ENCODE measurements at places on chromosomes 7 and 10.
A peak's percentile ranks its signal among the peaks of the same experiment; 100 is the strongest.

GRCh38 chr7:105269397-105269796 lies 119.3 kb downstream of the SRPK2 start:
- peak; percentile 67 for DNase-seq

DNA sequence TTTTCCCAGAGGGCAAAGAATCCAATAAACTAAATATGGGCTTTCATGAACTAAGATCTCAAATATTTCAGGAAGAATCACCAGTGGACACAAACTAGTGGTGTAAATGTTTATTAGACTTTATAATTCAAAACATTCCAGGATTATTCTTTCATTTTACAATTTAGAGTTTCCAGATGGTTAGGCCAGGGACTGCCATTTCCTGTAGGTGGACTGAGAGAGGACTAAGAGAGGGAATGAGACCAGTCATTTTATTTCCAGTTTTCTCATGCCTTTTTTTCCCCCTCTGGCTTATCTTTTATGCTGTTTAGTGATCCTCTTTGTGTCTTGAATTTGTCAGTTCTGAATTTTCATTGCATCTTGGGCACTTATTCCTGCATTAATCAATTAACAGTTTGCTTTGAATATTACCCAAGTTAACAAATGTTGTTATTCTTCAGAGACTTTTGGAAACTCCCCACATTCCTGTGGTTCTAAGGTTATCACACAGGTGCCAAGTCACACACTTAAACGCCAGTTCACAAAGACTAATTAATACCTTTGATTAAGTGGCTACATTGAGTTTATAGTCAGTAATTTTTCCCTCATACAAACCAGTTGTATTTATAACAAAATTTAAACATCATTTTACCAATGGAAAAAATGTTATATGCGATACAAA lies 12.3 kb downstream of the CISD1 start:
- no peak for DNase-seq

- no peak for DNase-seq
Measured at GRCh38 chr10:66167816-66168215, 758.0 kb upstream of the LRRTM3 start.

- no peak for DNase-seq
Measured at GRCh38 chr10:59561477-59562121, 148.1 kb downstream of the SLC16A9 start.

- DNase-seq, result no peak
Measured at GRCh38 chr10:74047871-74048270, 50.0 kb downstream of the VCL start.

DNA sequence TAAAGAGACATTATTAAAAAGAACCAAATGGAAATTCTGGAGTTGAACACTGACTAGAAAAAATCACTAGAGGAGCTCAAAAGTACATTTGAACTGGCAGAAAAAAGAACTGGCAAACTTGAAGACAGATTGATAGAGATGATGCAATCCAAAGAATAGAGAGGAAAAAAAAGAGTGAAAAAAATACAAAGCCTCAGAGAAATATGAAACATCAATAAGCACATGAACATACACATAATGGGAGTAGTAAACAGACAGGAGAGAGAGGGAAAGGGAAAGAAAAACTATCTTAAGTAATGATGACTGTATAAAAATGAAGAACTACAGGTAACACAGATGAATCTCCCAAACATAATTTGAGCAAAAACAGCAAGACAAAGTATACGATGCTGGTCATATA lies 61.1 kb downstream of the CNOT4 start:
- DNase-seq, result no peak

GRCh38 chr10:64555666-64556065 lies 1034.5 kb downstream of the REEP3 start:
- no peak for DNase-seq

- no peak for DNase-seq
Measured at GRCh38 chr10:70690589-70690988, 18.3 kb downstream of the ADAMTS14 start.

DNA sequence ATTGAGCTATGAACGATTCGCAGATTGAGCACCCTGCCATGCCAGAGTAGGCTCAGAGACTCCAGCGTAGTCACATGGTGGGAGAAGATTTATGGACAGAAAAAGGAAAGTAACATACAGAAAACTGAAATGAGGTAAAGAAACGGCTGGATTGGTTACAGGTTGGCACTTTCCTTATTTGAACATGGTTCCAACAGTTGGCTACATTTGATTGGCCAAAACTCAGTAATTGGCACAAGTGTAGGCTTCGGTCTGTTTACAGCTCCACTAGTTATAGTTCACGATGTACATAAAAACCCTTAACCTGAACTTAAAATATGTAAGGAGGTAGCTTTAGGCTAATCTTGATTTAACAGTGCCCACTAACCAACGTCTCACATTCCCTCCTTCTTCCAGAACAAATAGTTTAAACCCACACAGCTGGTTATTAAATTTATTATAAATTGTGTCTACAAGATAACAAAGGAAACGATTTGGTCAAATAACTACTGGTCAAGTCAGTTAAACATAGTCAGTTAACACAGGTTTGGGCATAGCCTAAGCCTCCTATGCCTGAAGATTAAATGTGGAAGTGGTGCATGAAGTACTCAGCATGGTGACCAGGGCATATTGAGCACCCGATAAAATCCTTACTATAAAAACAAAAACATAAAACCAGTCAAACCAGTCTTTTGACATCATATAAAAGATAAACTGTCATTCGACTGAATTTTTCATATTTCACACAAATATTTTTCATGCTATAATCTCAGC lies 17.9 kb upstream of the MTERF1 start:
- DNase-seq, result no peak

- no peak for DNase-seq
Measured at GRCh38 chr7:152551304-152552036, 115.7 kb upstream of the KMT2C start.

- DNase-seq, result no peak
Measured at GRCh38 chr10:71952745-71953144, 11.4 kb upstream of the CHST3 start.

DNA sequence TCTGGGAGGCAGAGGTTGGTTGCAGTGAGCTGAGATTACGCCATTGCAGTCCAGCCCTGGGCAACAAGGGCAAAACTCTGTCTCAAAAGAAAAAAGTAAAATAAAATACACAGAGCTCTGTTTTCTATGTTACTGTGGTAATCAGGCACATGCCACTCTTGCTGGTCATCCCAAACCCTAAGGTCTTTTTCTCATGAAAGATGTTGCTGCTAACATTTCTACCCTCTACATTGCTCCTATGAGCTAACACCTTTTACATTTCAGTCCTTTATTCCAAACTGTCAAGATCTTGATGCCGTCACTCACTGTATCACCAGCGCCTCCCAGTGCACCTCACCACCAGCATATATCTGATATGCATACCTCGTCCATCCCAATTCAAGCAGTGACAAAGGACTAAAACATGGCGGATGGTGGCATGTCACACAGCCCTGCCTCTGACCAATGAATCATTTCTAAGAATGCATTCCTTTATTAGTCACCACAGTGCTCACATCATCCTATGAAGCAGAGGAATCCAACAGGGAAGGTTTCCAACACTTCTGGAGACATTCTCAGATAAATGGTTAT lies 4.3 kb downstream of the DAGLB start:
- DNase-seq, result no peak

DNA sequence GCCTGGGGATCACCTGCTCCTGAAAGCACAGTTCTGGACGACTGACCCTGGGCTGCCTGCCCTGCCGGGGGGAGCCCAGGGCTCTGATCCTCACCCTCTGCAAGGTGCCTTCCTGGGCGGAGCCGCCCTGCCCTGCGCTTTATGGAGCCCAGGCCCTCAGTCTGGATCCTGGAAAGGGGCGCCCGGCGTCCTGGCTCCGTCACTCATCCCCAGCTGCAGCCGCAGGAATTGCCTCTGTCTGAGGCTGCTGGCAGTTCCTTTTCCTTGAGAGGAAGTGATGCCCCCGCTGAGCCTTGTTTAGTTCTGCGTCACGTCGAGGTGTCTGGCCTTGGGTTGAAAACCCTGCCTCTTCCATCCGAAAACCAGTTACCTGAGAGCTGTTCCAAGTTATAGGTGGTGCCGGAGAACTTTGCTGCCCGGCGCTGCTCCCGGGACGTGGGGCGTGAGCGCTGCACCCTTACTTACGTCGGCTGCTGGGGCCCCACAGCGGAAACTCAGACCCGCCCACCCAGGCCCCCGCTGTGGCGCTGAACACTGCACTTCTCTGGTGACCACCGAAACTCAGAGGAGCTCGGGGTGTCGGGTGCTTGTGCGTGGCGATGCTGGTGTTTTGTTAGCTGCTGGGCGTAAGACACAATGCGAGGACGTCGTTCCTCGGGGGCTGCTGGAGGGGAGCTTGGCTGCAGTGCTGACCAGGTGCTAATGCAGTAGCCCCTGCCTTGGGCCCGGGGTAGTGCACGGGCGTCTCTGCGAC lies 5.4 kb downstream of the MAFK start:
- no peak for DNase-seq

DNA sequence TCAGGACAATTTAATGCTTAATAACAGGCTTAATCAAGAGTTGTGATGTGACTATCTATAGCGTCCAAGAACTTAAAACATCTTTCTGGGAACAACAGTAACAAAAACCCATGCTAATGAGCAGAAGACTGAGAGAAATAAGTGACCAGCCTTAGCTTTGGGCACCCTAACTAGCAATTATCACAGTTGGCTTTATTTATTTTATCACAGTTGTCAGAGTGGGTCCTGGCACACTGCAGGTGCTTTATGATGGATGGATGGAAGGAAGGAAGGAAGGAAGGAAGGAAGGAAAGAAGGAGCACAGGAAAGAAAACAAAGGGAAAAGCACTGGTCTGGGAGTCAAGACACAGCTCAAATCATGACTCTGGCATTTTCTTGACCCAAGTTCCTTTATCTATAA lies 181.1 kb downstream of the SKAP2 start:
- DNase-seq, result no peak

Data from globus pallidus (tissue), 1 donor.